EL (cell line): ENCODE measurements at places on chromosomes 1 and 21.

- DNase-seq = no peak
Observed at GRCh38 chr1:224768971-224769370, 152.9 kb downstream of the CNIH3 start.

GRCh38 chr1:170668209-170669106 lies 4.5 kb downstream of the PRRX1 start:
- DNase-seq = peak; percentile 25

GRCh38 chr21:41755258-41755933 lies 11.5 kb downstream of the RIPK4 start:
- DNase-seq = no peak

DNA sequence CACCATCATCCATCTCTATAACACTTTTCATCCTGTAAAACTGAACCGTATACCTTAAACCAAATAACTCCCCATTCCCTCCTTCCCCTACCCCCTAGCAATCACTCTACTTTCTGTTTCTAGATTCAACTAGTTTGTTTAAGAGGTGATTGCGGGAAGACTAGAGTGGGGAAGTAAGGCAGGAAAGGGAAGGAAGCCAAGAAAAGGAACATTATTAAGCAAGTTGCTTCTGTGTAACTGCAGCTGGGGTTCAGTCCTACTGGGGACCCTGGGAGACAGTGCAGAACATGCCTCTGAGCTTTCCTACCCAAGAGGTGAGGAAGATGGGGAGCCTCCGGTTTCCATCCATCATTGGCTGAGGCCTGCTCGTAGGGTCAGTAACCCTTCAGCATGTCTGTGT lies 28.9 kb upstream of the H3-3A start:
- no peak for DNase-seq

GRCh38 chr1:172698224-172698623 lies 39.3 kb downstream of the FASLG start:
- no peak for DNase-seq

DNA sequence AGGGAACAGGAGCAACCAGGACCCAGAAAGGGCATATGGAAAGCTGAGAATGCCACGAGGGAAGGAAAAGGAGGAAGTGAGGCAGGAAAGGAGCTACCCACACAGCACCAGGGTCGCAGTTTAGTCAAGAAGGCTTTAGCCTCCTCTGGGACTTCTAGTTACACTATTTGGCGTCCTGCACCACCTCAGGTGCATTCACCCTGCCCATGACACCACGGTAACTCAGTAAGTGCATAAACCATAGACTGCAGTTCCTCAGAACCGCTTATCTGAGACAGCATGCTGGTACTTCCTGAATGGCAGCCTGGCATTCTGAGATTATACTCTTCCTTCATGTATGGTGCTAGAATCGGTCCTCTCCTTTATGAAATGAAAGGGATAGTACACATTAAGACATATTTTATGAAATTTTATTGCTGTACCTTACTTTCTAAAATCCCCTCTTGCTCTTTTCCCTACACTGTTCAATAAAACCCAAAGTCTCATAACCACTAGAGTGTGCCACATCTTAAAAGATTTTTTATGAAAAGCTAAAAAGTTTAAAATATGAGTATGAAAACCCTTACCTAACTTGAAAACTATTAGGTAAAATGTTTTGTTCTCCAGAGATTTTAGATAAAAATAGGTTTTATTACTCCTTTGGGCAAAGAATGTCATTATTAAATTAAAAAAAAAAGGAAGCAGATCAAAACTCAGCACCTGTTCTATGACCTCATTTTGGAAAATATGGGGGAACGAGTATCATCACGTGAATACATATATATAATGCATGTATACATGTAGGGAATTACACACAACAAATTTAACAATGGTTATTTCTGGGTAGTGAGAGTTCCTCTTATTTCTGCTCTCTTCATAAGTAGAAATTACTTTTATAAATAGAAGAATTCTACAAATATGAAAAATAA lies 67.3 kb downstream of the VAV3 start:
- no peak for DNase-seq

DNA sequence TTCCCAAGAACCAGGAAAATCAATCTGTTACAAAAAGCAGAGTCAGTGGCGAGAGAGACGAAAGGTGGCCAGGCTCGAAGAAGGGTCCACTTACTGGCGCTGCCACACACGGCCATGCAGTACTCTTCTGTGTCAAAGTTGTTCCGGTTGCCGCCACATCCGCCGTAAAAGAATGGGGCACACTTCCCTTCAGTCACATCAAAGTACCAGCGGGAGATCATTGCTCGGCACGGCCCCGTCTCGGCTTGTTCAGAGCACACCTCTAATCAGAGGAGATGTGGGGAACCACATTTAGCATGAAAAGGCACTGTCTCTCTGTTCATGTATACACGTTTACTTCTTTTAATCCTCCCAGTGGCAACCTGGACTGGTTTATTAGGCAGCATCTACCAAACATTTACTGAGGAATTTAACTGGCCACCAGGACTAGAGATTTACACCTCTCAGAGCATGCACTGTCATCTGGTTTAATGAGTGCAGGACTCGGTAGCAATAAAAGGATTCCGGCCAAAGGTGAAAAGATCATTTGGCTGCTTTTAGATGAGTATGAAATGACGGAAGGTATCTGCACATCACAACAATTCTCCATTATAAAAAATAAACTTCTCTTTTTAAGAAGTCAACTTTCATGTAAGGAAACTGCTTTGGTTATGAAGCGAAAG lies 170.5 kb downstream of the APP start:
- DNase-seq = no peak
